ENCODE measurements at places on chromosomes 5 and 9.

GRCh38 chr5:162497455-162497854 lies 429.9 kb downstream of the GABRG2 start:
- no peak for DNase-seq

DNA sequence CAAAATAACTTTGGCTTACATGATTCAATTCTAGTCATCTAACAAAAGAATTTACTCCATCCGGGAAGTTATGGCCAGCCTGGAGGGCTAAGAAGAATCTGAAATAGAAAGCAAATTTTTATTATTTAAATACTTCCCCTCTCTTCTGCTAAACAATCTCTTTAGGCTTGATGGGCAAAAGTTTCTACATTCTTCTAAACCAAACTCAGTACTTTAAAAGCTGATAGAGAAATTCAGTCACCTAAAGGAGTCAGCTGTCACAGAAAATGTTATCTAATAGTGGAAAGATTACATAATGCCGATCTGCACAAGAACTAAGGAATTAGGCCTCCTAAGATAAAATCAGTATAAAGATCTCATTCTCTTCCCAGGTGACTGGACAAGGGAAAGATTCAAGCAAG lies 32.4 kb downstream of the GNAQ start:
- DNase-seq, result no peak

GRCh38 chr9:136902259-136902821 lies 16.0 kb downstream of the TRAF2 start:
- DNase-seq, result peak; percentile 85

DNA sequence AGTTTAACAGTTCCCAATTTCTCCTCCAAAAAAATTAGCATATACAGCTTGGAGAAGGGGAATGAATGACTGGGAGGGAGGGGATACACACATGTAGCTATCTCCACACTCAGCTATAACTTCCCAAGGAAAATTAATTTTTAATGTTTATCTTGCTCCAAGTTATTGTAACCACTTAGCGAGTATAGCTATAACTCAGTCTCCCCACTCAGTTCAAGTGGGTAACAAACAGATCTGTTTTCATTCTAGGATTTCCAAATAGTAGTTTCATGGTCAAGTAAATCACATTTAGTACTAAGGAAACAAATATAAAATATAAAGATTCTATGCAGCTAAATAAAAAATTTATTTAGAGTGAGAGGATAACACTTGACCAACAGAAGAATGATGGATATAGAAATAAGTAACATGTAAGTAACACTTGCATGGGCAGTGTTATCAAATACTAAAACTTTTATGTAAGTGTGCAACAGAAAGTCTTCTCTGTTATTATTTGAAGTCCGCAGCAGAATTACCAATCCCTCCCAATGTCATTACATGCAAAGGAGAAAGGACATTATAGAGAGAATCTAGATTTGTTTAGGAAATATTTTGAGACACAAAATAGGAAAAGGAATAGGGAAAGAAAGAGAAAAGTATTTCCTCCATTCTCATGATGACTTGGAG lies 10.2 kb upstream of the NFIB start:
- DNase-seq, result no peak

GRCh38 chr9:117081641-117082317 lies 333.1 kb downstream of the ASTN2 start:
- no peak for DNase-seq

DNA sequence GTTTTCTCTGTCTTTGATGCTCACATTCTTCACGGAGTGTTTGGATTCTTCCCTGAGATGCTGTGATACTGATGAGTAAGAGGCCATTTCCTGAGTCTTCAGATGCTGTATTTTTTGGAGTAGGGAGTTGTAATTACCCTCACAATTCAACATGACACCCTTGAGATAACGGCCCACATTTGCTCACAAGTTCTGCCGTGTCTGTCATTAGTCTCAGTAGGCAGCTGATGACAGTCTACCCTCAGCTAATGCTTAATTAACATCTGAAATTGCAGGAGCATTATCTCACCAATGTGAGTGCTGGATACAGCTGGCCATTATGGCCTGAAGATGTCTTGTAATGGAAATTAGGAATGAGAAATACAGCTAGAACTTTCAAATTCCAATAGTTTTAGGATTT lies 307.1 kb upstream of the ADCY2 start:
- no peak for DNase-seq

Measured in T-helper 2 cell (primary cell).